ENCODE measurements at places on chromosomes 2 and 18.
A peak's percentile ranks its signal among the peaks of the same experiment; 100 is the strongest.

- DNase-seq, result no peak
Observed at GRCh38 chr18:52200406-52200805, 139.6 kb upstream of the DCC start.

DNA sequence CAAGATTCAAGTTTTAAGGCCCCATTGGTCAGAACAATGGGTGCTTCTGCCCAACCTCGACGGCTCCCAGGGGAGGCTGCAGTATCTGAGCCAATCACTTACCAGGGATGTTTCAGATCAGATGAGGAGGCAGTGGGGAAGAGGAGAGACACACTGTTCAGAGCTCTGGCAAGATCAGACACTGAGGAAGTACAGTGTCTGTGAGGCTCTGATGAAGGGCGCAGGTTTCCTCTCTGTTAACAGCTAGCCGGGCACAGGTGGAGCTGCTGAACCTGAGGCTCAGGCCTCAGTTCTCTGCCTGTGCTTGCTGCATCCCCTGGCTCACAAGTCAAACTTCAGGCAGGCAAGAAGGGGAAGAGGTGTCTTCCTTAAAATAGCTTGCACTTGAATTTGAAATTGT, 69.7 kb downstream of the TPO start:
- DNase-seq, result no peak

DNA sequence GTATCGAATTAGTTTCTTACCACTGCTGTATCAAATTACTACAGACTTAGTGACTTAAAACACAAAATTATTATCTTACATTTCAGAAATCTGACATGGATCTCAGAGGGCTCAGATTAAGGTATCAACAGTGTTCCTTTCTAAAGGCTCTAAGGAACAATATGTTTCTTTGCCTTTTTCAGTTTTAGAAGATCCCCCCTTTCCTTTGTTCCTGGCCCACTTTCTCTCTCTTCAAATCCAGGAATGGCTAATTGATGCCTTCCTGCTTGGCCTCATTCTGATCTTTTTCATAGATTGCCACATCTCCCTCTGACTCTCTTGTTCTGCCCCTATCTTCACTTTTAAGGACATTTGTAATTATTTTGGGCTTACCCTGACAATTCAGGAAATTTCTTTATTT, 65.7 kb downstream of the LRP1B start:
- DNase-seq, result no peak

DNA sequence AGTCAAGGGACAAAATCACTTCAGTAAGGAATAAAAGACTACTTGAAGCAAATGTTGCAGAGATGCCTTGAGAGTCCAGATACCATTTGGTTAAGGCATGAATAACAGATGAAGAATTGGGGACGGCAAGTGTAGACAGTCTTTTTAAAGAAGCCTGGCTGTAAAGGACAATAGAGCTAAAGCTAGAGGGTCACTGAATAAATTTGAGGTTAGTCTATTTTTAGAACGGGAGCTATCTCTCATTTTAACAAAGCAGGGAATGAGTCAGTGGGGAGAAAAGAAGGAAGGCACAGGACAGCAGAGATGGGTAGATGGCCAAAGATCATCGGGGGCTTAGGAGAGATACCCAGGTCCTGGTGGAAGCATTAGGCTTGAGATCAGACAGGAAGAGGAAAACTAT, 30.6 kb upstream of the CHN1 start:
- DNase-seq, result no peak

- DNase-seq, result no peak
Observed at GRCh38 chr2:194015751-194016150, 1641.3 kb upstream of the SLC39A10 start.

- no peak for DNase-seq
Observed at GRCh38 chr2:173354073-173354581, 545 bp upstream of the CDCA7 start.

DNA sequence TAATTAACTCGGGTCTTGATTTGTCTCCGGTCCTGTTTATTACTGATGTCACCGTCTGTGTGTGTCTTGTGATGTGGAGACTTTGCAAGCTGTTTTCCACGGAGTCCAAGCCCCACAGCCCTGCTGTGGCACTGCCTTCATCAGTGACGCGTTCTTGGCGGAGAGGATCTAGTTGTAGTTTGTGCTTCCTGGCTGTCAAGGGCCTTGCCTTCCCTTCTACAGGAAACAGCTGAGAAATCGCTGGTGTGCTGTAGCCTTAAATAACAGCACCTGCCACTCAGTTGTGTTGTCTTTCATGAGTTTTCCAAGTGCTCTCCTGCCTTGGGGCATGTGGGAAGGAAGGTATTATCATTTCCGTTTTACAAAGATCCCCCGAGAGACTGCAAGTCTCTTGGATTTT, 26.3 kb downstream of the CTIF start:
- no peak for DNase-seq

GRCh38 chr2:28360058-28360717, 32.5 kb upstream of the FOSL2 start:
- DNase-seq, result no peak

GRCh38 chr2:239734436-239735005, 290.6 kb downstream of the NDUFA10 start:
- no peak for DNase-seq

DNA sequence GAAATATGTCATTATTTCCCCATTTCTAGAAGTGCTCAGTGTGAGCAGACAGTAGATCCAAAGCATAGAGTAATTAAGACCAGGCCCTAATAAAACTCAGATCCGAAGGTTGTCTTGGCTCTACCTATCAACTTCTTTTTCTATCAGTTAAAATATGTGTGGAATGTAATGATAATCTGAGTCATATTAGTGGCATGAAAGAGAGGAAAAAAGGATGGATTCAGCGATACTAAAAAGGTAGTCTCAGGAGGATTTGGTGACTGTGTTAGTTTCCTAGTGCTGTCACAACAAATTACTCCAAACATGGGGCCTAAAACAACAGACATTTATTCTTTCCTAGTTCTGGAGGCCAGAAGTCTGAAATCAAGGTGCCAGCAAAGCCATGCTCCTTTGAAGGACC, 103.7 kb upstream of the NABP1 start:
- no peak for DNase-seq

DNA sequence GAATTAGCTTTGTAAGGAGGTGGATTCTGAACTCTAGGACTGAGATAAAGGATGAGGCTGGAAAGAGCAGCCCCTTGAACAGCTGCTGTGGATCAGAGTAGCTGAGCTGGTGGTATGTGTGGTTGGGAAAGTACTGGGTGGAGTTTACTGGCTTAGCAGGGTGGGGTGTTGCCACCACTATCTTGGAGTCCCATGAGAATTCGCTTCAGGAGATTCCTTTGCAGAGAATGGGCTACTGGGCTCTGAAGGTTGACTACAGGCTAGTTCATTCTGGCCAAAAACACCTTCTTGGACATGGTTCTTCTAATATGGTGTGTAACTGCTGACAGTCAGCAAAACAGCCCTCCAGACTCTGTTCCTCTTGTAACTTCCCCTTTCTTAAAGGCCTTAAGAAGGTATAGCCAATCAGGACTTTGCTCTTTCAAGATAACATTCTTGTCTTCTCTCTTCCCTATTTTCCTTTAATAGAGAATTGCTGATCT, 52.7 kb downstream of the TET3 start:
- DNase-seq, result no peak

DNA sequence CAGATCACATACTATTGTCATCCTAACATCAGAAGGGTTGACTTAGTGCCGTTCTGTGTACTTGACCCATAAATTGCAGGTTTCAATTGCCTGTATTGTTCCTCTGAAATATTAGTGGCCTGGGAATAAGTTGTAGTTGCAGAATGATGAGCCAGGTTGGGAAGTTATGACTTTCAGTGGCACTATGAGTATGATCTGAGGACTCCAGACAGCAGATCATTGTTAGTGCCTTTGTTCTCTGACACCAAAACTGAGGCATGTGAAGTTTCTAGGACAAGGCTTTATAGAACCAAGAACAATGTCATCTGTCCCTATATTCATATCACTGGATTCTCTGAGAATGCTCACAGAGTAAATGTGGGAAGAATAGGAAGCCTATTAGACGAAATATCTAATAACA, 403.7 kb downstream of the STK39 start:
- no peak for DNase-seq

DNA sequence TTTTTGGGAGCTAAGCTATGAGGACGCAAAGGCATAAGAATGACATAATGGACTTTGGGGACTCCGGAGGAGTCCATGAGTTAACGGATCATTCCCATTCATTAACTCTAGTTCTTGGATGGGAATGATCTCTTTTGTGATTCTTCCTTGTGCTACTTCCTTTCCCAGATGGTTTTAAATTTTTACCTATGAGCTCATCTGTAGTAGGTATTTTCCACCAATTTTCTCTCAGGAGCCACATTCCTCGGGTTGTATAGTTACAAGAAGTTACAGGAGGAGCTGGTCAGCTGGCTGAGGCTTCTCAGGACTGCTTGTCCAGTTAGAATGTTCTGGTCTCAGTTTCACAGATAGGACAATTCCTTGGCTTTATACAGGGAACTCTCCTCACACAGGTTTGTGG, 42.9 kb upstream of the LPIN2 start:
- no peak for DNase-seq

DNA sequence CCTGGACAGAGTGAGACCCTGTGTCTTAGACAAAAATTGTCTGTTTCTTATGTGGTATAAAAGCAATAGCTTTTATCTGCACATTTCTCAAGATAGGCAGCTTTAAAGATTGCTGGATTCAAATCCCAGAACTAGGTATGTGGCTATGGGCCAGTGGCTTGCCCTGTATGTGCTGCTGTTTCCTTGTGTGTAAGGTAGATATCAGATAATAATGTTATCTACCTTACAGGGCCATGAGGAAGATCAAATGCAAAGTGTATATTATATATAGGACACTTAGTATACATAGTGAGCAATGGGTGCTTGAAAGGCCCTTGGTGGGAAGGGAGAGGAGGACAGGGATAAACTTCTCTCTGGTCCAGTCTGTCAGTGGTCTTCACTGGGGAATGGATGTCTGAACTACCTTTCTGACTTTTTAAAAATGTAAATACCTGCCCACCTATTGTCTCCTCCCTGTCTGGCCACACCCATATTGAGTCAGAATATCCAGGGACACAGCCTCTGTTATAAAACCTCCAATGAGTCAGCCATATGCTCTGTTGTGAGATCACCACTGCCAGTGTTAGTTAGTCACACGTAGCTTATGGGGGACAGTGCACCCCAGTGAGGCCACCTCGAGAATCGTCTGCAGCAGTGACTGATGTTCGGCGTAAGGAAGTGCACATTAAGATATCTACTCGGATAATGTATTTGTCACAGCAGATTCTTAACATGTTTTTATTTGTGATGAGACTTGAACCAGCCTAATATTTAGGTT, 383.4 kb downstream of the PTPRM start:
- no peak for DNase-seq

GRCh38 chr2:2831633-2832032, 500.6 kb upstream of the MYT1L start:
- DNase-seq, result no peak

DNA sequence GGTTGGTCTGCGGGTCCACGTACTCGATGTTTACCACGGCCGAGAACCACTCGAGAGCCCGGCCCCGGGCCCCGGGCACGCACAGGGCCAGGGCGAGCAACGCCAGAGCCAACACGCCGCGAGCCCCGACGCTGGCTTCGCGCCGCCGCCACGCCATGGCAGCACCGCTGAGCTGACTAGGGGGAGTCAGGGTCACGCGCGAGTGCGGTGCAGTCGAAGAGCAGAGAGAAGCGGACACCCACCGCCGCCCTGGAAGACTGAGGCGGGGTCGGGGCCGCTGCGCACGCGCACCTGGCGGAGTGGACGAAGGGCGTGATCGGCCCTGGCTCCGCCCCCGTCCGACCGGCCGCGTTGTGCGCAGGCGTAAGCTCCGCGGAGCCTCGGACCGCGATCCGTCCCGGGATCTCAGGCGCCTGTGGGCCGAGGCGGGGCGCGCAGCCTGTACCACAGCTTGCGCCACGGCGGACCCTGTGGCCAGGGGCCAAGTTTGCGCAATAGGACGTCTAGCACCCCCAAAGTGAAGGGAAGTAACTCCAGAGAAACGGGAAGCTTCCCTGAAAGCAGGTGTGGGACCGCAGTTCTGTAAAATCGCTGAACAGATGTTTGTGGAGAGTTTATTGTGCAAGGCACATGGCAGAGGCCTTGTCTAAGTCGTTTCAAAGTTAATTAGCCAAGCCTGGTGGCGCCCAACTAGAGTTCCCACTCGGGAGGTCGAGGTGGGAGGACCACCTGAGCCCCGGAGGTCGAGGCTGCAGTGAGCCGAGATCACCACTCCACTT, at the start of gene RNF149:
RNF149 (minus strand) TSS at position 270 of the 779 bp plus-strand sequence; CDS start at position 157, 113 bp downstream.
- peak; percentile 82 for DNase-seq

DNA sequence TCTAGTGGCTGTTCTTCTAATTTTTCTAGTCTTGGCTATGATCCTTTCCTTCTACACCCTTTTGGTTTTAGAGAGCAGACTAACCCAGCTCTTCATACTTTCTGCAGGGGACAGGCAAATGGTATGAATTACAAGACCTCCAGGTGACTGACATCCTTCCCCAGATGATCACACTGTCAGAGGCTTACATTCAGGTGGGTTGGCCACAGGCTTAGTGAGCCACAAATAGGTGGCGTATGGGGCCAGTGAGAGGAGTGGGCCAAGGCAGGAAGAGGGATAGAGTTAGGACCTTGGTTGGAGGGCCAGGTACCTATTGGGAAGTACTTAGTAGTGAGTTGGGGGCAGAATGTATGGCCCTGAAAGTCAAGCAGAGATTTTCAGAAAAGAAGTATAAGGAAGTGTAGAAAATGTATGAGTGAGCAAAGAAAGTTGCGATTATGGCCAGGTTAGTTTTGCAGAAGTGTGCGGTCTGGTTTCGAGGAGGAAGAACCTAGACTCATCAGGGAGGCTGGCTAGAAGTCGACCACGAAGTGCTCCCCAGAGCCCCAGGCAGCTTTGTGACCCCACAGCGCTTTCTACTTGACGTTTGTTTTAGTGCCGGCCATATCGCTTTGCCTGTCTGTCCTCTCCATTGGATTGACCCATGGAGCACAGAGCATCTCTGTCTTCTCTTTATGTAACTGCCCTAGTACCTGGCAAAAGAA, 20.0 kb downstream of the SFTPB start:
- no peak for DNase-seq

DNA sequence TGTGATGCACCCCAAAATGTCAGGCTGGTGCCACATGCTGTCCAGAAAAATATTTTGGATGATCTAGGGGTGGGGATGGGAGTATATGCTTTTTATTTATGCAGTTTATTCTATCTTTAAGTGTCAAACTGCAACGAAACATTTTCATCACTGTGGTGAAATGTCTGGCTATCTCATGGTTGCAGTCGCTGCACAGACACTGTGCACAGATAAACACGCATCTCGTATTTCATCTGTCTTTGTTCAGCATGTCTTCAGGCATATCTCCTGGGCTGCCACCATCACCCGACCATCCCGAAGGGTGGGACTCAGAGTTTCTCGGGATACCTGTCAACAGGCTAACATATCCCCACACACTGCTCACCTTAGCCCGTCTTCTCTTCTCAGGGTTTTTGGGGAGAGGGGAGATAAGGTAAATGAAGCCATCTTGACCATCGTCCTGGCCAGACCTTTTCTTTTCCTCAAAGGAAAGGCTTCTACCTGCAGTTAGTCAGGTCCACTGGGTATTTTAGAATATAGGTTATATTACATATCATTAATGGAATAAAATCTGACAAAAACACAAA, 80.7 kb upstream of the NABP1 start:
- no peak for DNase-seq

GRCh38 chr2:109613922-109614714, at the start of the genes SEPTIN10 and SOWAHC:
SEPTIN10 (minus strand) TSS chr2:109613966; CDS start chr2:109613827, 139 bp downstream.
SOWAHC (plus strand) TSS chr2:109614364; CDS start chr2:109614490, 126 bp downstream.
- peak; percentile 62 for DNase-seq

- no peak for DNase-seq
Observed at GRCh38 chr2:231660860-231661259, 47.5 kb upstream of the PTMA start.

GRCh38 chr2:54956111-54956627, 94.1 kb downstream of the RTN4 start:
- DNase-seq, result no peak

Data from stimulated activated CD4-positive, alpha-beta T cell treated with anti-CD3 and anti-CD28 coated beads, Interleukin-4, amount 100 ng/mL, for 48 hours (primary cell).